Activated CD4-positive, alpha-beta T cell treated with anti-CD3 and anti-CD28 coated beads, Interleukin-2, Interleukin-4, amounts not matched to agents 100 ng/mL and 50 ng/mL, durations not matched to agents 16 hours and 8 hours (primary cell): ENCODE measurements at places on chromosomes 13 and 19.

GRCh38 chr19:35253316-35254286 is 4.8 kb downstream of the LSR start:
- no peak for DNase-seq

- DNase-seq: no peak
These were observed 685 bp downstream of the TCF3 start for GRCh38 chr19:1651568-1652291.

DNA sequence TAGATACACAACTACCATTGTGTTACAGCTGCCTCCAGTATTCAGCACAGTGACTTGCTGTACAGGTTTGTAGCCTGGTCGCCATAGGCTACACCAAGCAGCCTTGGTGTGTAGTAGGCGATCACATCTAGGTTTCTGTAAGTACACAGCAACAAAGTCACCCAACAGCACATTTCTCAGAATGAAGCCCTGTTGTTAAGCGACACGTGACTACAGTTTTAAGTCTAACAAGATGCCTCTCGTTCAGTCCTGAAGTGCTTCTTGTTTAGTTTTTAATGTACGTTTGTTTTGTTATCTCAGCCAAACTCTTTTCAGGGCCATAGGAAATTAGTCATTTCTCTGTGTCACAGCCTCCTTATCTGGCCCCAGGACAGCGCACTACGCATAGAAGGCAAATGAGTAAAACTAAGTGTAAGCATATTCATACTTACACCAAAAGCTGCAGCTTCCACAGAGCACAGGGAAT is 50.0 kb upstream of the GPR183 start:
- peak; percentile 92 for DNase-seq

DNA sequence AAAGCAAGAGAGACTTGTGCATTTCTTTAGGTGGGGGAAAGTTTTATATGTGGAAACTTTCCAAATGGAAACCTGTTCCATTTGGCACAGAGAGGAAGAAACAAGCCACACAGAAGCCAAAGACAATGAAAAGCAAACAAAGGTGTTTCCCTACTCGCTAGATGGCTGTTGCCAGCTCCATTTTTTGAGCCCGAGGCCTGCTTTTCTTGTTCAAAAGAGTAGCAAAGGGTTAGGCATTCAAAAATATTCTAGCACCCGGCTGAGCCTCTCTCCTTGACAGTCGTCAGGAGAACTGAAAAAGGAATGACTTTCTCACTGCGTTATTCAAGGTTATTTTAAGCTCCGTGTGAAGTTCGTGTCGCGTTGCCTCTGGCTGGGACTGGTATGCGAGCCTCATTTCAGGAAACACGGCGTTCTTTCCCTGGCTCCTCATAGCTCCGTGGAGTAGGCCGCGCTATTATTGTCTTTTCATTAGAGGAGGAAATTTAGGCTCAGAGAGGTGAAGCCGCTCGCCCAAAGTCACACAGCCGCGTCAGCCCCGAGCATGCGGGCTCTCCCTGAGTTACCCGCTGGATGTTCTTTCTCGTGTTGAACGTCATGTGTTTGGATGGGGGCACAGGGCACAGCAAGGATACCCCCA is 7.6 kb downstream of the TRPM4 start:
- DNase-seq: no peak

DNA sequence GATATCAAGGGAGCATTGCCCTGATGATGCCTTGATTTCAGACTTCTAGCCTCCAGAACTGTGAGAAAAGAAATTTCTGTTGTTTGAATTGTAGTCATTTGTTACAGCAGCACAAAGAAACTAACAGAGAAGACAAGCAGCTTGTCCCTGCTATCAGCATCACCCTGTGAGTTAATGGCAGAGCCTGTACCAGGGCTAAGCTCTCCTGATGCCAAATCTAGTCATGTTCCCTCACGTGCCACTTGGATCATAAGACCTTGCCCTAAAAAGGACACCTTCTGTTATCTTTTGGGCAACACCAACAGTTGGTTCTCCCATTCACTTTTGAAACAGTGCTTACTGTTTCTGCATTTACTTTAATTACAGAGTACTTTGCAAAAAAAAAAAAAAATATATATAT is 14.8 kb downstream of the RCBTB2 start:
- DNase-seq: no peak

- no peak for DNase-seq
These were observed 139.6 kb downstream of the CACNA1A start for GRCh38 chr19:13366529-13367143.

DNA sequence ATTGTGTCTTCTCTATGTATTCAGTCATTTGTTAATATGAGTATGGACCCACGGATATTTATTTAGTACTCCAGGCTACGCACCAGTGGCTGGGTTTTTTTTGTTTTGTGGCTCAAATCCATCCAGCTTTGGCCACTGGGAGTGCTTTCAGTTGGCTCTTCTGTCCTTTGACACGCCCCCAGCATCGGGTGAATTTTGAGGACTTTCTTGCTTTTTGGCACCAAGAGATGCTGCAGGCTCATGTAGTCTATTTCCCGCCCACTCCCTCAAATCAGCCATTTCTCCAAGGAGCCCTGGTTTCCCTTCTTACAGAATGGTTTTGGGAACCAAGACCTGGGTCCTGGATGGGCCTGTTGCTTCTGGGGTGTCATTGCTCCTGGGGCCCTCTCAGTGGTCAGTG is 55.8 kb downstream of the SMARCA4 start:
- DNase-seq: no peak

DNA sequence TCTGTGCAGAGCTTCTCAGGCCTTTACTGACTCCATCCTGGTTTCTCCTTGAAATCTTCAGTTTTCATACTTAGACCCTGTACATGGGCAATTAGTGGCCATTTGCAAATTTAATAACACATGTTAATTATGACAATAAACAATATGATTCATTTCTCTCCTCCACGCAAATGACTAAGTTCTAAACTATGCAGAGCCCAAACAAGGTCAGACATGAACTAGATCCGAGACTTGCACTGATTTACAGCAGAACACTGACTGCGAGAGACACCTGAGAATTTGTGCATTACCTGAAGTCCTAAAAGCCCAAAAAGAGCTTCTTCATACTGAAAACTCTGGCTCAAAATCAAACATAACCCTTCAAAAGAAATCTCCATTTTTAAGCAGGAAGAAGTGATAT is 521.8 kb downstream of the MYO16 start:
- no peak for DNase-seq

- no peak for DNase-seq
These were observed 178.8 kb downstream of the VWA8 start for GRCh38 chr13:41782086-41782485.

GRCh38 chr19:35760711-35761349 is 2.9 kb downstream of the PROSER3 start:
- DNase-seq: no peak

DNA sequence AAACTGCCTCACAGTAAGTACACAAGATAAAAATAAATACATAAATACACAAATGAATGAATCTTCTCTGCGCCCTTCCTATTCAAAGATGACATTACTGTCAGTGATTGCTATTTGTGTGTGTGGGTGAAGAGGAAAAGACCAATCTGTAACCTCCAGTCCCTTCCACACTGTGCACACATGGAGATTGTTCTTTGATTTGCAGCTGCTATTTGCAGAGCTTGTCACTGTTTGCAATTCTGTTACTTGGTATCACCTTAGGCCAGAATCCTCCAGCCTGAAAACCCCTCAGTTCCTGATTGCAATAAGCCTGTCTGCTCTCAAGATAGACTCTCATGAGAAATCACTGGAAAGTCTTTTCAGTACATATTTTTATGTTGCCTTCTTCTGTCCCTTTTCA is 1314.9 kb downstream of the PCDH9 start:
- no peak for DNase-seq

DNA sequence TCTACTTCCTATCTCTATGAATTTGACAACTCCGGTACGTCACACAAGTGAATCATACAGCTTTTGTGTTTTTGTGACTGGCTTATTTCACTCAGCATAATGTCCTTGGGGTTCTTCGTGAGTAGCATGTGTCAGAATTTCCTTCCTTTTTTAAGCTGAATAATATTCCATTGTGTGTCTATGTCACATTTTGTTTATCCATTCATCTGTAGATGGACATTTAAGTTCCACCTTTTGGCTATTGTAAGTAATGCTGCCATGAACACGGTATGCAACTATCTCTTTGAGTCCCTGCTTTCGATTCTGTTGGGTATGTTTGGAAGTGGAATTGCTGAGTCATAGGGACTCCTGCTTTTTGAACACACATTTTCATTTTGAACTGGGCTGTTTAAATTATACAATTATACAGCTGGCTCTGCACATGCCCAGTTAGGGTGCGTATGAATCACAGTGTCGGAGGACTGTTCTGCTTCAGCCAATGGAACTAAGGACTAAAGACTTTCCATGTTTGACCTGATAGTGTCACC is 43.0 kb upstream of the C13orf42 start:
- peak; percentile 25 for DNase-seq

DNA sequence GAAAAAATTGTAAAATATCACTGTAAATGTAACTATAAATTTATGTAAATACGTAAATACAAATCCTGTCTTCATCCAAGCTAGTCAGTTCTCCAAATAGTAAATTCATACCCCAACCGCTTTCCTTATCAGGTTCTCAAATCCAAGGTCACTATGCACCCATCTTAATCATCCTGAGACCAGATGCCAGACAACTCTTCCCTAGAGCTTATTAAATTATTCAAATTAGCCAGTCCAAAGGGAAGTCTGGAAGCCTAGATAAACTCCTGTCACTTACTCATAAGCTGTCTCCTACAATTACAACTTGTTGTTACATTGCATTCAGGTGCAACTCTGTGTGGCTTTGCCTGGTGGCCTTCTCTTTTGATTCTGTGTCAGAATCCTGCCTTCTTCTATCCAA is 836.1 kb upstream of the PCDH20 start:
- no peak for DNase-seq

GRCh38 chr13:112738606-112739005 is 48.8 kb downstream of the ATP11A start:
- no peak for DNase-seq

DNA sequence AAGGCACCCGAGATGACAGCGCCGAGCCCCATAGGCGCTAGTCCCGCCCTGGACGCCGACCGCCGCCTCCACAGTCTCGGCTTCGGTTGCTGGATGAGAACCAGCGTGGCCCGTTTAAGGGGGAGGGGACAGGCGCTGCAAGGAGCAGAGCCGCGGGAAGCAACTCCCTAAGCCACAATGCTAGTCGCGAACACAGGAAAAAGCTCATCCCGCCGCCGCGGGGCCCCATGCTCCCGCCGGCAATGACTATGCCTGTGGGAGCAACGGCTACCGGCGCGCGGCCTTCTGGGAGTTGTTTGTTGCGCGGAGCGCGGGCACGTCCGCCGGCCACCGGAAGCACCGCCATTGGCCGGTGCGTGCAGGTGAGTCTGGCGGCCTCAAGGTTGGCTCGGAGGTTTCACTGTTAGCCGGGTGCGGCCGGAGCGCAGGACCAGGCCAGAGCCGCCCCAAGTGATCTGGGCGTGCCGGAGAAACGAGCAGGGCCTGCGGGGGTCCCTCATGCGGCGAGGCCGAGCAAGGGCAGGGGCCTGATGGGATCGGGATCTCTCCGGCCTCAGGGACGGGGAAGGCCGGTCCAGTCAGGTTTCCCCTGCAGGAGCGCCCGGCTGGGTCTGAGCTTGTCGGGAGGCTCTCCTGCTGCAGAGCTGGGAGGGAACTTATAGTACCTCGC is at the start of gene ZNF544:
TSS of gene ZNF544 (plus strand) at position 330 of the 670 bp plus-strand sequence. CDS start 15,110 bp downstream, outside the sequence.
- peak; percentile 77 for DNase-seq

DNA sequence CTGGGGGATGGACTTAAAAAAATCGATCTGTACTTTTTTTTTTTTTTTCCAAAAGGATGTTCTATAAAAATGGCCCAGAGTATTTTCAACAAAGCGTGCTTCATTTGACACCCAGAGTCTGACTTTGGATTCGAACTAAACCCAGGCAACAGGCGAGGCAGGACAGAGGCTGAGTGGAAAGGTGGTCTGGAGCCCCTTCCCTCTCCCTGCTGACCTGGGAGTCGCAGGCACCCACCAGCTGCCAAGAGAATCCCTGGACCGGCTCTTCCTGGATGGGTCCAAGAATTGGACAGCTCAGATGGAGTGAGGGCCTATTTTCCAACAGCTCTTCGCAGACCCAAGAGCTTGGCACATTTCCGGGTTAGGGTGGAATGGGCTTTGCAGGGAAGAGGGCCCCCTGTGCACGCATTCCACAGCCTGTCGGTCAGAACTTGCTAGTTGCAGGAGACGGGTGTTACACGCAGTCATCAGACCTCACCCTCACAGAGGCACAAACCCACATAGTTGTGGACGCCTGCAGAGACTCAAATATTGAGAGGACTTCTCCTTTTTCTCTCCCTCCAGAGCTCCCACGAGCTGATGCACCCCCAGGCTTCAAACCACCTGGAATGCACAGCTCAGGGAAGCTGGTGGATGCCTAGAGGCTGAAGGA is 15.2 kb downstream of the KCTD15 start:
- no peak for DNase-seq

GRCh38 chr19:51822946-51823345 is 28.0 kb downstream of the FPR3 start:
- no peak for DNase-seq

- DNase-seq: no peak
These were observed 12.3 kb upstream of the GNG8 start for GRCh38 chr19:46648060-46648960.

DNA sequence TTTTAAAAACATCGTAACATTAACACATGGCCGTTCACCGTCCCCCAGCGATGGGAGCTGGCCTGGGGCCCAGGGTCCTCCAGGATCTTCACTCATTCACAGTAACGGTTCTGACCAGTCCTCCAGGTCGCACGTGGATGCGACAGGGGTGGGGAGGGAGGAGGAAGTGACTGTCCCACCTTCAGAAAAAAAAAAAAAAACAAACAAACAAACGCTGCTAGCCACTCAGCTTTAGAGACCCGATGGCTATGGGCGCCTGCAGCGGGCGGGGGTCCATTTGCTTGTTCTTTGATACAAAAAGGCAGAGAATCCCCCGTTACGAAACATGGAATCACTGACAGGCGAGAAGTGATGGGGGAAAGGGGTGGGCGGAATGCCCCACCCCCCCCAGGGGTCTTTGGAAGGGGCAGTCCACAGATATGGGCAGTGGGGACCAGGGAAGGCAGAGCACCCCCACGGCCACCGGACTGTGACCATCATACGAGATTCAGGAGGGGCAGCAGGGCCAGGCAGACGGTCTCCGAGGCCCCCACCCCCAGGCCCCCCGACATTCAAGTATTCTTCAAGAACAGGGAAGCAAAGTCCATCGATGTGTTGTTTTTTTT is 13.3 kb downstream of the MKNK2 start:
- no peak for DNase-seq

DNA sequence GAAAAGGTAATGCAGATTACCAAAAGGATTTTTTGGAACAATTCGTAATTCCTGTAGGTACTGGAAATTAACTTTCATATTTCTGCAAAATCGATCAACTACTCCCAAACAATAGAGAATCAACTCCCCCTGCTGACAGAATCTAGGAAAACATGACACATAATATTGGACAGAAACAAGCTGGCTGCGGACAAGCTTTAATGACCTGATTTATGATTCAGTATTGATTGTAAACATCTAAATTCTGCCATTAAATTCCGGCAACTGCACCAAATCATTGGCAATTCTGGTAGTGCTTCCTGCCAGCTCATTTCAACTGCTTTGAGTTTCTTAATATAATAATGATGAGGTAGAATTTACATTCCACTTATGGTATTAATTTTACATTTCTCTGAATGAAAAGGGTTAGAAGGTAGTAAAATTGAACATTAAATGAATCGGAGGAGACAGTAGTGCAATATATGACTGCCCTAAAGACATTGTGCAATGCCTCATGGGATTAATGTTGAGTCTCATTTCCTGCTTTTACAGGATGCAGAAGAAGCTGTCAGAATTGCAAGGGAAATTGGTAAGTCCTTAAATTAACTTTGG is 146.5 kb downstream of the PCCA start:
- peak; percentile 57 for DNase-seq

- DNase-seq: no peak
These were observed 772 bp downstream of the FAM174C start for GRCh38 chr19:1275976-1276627.
